ENCODE measurements at places on chromosomes 7 and 10.

DNA sequence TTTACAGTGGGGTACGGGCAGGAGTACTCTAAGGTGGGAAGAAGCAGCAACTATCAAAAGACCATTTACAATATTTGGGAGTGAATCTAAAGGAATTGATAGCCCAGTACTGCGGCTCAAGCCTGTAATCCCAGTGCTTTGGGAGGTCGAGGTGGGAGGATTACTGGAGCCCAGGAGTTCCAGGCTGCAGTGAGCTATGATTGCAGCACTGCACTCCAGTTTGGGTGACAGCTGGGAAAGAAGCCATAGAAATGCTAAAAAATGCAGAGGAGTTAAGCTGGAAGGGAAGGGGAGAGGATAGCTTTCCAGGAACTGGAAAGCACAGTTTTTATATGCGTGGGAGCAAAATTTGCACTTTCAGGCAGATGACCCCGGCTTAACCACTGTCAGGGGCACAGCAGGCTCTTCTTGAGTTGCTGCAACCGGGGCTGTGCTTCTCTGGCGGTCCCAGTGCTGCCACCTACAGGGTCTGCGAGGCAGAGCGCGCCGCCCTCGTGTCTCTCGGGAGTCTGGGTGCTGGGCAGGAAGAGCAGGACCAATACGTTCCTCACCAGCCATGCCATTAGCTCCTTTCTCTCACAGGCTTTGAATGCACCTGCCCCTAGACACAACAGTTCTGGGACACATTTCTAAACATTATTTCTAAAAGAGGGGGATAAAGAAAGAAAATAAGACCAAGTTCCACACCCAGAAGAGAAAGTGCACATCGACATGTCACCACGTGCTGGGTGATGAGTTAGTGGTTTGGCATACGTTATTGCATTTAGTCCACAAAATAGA lies 10.1 kb upstream of the BMPER start:
- peak; percentile 54 for DNase-seq

DNA sequence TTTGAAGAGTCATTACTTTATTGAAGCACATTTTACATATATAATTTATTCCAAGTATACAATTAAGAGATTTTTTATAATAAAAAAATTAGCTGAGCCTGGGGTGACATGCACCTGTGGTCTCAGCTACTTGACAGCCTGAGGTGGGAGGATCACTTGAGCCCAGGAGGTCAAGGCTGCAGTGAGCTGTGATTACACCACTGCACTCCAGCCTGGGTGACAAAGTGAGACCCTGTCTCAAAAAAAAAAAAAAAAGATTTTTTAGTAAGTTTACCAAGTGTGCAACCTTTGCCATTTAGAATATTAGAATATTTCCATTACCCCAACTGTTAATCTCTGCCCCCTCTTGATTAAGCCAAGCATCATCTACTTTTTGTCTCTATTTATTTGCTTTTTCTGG lies 196.0 kb downstream of the CCSER2 start:
- no peak for DNase-seq

GRCh38 chr7:151206914-151207313 lies 3.4 kb downstream of the H2BK1 start:
- DNase-seq: no peak

DNA sequence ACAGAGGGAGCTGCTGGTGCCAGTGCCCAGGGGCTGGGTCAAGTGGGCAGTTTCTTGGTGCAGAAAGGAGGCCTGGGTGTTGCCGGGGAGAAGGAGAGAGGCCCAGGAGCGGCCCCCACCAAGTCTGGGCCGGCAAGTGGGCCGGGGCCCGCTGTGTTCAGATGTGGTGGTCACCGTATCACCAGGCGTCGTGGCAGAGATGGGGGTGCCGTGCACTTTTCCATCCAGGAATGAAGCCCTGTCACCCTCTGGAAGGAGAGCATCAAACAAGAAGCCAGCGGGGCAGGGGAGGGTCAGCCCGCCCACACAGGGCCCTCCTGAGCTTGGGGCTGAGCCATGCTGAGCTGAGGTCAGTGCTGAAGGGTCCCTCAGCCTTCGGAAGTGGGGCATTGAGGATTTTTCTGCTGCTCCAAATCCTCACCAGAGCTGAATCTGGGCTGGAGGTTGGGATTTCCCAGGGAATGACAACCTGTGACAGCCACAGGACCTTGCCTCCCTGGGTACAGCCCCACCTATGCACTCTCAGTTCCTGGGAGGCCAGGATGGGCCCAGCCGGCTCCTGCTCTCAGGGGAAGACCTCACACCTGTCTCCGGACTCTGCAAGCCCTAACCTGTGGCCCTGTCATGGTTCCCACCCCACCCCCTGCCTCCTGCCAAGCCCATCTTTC lies 27.9 kb upstream of the INPP5A start:
- DNase-seq: no peak

DNA sequence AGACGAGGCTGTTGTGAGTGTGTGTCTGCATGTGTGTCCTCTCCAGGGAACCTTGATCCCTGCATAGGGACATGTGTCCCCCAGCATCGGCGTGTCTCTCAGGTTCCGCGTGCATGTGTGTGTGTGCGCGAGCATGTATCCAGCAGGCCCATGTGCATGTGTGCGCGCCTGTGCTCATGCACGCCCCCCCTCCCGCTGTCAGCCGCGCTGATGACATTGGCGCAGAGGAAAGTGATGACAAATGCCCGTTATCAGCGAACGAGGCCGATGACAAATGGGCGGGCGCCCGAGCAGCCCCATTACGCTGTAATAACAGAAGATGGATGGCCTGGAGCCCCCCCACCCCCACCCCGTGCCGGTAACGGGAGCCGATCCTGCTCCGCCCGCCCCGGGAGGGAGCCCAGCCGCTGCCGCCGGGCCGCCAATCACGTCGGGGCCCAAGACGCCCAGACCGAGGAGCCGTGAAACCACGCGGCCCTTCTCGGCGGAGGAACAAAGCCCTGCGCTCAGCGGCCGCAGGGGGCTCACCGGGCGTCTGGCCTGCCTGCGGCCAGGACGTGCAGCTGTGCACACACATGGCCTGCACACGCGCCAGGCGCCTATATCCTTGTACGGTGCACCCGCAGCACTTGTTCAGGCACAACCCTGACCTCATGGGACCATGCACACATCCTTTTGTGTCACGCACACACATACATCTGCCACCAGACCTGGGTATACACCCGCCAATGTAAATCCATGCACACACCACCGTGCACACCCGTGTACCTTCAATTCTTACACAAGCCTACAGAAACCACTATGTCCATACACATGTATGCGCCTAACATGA lies 21.5 kb downstream of the POLL start:
- no peak for DNase-seq
